ENCODE measurements at places on chromosomes 7 and 10.

DNA sequence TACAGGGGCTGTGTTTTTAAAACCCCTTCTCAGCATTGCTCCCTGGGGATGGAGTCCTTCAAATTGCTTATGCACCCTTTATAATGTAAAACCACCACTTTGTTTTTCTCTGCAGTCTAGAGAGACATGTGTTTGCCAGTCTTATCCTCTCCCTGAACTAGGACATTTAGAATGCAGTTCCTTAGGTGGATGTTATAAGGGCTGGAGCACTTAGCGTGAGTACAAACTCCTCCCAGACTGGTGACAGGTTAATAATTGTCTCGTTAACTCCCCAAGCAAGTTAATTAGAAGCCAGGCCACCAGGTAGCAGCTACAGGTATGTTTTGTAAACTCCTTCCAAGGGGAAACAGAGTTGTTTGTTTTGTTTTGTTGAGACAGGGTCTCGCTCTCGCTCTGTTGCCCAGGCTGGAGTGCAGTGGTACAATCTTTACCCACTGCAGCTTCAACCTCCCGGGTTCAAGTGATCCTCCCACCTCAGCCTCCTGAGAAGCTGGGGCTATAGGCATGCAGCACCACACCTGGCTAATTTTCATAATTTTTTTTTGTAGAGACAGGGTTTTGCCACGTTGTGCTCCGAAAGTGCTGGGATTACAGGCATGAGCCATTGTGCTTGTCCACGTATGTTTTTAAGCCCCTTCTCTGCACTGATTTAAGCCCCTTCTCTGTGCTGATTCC lies 100.2 kb downstream of the FAM107B start:
- no peak for DNase-seq

- no peak for DNase-seq
Observed at GRCh38 chr10:126199221-126199998, 188.9 kb downstream of the ADAM12 start.

DNA sequence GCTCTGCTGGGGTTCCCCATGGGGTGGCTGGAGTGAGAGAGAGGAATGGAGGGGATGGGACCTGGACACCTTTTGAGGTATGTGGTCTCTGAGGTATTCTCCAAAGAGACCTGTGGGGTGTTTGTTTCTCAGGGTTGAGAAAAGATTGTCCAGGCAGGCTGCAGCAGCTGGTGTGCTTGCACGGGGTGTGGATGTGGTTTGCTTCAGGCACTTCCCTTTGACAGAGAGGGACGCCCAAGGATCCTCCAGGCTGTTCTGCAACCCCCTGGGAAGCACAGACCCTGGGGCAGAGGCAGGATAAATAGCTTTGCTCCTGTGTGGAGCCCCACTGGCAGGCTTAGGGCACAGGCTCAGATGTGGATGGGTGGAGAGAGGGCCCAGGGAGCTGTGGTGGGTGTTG lies 115.1 kb upstream of the AGK start:
- DNase-seq = no peak

GRCh38 chr7:11517853-11518252 lies 314.1 kb downstream of the THSD7A start:
- no peak for DNase-seq

GRCh38 chr7:24826662-24827020 lies 69.4 kb upstream of the GSDME start:
- DNase-seq = no peak

DNA sequence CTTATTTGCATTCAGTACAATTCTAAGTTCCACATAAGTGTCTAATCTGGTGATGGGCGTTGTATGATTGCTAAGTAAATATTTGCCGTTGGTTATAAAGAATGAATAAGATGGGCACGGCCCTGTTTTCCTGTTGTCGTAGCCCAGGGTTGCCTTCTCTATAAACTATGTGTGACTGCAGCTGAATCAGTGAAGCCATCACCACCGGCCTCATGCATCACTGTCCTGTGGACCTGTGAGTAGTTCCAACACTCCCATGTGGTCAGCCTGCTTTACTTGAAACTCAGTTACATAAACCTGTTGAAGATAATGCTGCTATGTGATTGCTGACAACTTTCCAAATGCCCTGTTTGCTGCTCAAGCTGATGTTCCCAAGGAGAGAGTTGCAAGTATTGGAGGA lies 21.6 kb upstream of the KLF6 start:
- DNase-seq = no peak

DNA sequence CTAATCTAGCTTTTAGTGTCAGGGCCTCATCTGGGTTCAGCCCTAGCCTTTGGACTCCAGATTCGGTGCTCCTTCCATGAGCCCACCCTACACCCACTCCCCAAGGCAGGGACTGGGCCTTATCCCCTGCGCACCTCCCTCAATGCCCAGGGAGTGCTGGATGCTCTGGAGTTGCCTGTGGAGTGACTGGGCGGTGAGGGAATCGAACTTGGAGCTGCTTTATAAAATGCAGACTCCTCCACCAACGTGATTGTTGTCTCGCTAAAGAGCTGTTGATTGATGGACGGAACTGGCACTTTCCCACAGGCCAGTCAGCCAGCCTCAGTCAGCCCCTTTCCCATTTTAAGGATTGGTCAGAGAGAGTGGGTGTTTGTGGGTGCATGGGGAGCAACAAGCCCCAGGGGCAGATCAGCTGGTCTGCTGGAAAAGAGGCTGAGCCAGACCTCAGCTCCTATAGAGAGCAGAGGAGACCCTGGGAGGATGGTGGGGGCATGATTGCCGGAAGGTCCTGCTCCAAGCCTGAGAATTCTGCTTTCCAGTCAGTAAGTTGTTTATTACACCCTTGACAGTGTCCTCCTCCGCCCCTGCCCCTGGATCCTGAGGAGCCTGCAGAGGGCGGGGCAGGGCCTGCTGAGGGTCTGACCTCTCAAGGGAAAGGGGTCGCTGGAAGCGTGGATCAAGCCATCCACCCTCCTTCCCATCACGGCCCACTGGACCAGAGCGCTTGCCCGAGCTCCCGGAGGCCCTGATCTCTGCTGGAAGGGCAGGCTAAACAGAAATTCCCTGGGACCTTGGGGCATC lies 16.7 kb downstream of the UNC5B start:
- peak; percentile 69 for DNase-seq

DNA sequence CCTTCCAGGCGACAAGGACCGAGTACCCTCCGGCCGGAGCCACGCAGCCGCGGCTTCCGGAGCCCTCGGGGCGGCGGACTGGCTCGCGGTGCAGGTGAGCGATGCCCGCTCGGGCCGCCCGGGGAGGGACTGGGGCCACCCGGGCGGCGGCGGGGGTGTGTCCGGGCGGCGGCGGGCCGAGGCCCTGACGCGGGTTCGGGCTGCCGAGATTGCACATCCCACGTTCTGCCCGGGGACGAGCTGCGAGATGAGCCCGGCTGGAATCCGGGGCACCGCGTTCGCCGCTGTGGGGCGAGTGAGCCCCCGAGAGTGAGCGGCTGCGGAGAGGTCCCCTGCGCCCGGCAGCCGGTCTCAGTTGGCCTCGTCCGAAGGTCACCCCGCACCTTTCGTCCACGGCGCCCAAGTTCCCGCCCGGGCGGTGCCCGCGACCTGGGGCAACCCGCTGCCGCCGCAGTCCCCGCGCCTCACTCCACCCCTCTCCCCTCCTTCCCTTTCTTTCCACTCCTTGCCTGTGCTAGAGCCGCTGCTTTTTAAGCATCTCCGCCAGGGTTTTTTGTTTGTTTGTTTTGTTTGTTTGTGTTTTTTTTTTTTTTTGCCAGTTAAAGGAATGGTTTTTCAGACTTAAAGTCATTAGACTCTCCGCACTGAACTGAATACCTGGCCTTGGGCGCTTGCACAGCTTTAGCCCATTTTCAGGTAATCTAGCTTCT lies 515 bp downstream of the RALA start:
- peak; percentile 85 for DNase-seq

- no peak for DNase-seq
Observed at GRCh38 chr10:13848520-13849445, 262.0 kb downstream of the PRPF18 start.

DNA sequence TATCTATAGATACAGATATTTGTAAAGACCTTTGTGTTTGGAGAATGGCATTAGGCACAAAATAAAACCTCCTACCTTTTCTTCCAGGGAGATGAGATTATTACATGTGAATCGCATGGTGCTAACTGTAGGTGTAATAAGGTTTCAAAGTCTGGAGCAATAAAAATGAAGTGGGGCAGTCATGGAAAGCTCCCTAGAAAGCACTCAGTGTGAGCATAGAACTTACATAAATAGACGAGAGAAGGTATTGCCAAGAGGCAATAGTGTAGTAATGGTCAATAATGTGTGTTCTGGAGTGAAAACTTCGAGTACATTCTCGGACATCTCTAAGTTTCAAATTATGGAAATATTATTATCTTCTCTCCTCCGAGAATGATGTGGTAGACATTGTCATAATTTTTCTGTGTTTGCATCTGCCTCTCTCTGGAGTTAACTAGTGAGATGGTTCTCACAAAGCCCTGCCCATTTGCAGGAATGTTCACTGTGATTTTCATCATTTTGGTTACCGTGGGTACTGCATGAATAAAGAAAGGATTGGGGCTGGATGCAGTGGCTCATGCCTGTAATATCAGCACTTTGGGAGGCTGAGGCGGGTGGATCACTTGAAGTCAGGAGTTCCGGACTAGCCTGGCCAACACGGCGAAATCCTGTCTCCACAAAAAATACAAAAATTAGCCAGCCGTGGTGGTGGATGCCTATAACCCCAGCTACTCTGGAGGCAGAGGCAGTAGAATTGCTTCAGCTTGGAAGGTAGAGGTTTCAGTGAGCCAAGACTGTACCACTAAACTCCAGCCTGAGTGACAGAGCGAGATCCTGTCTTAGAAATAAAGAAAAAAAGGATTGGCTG lies 10.6 kb downstream of the VIM start:
- DNase-seq = no peak

Data from posterior vena cava (tissue), 2 donors.